ENCODE measurements at places on chromosomes 11 and 22. TPM values are rescaled to one million over a fixed set of nuclear protein-coding genes. Genes with fewer than 3 reads are reported as not detected.

The IGLL5 gene
- total RNA-seq, result 0.72 TPM

The HBG2 gene
- not detected for total RNA-seq

The PRDM11 gene
- 8.5 TPM for total RNA-seq

The OTOG gene
- total RNA-seq, result not detected

The PNPLA3 gene
- total RNA-seq, result 0.16 TPM

The HEPACAM gene
- total RNA-seq, result not detected

The TMEM179B gene
- total RNA-seq, result 26.2 TPM

The SART1 gene
- 19.2 TPM for total RNA-seq

The DGCR6 gene
- total RNA-seq, result 3.0 TPM

The CAVIN3 gene
- 16.7 TPM for total RNA-seq

The OR51B2 gene
- not detected for total RNA-seq

The YAP1 gene
- total RNA-seq, result 18.0 TPM

The UBQLNL gene
- total RNA-seq, result 0.24 TPM

The KCNJ1 gene
- 0.03 TPM for total RNA-seq

The TALDO1 gene
- total RNA-seq, result 81.6 TPM

The HSPA8 gene
- total RNA-seq, result 625 TPM

The C11orf65 gene
- 1.0 TPM for total RNA-seq

The SLC17A6 gene
- 0.23 TPM for total RNA-seq

The OR5P2 gene
- not detected for total RNA-seq

The RTN4R gene
- total RNA-seq, result 2.2 TPM

The HEPN1 gene
- total RNA-seq, result not detected

The SCUBE2 gene
- 7.1 TPM for total RNA-seq

The STK33 gene
- 7.3 TPM for total RNA-seq

The ISX gene
- not detected for total RNA-seq

The KIRREL3 gene
- total RNA-seq, result not detected

The CAPN5 gene
- total RNA-seq, result 6.0 TPM

The RCOR2 gene
- 0.59 TPM for total RNA-seq

The INSC gene
- 0.51 TPM for total RNA-seq

The TYMP gene
- total RNA-seq, result 7.4 TPM

The TPBGL gene
- 0.15 TPM for total RNA-seq

The CNTF gene
- total RNA-seq, result 0.55 TPM

The GAL3ST3 gene
- total RNA-seq, result 0.41 TPM

The SCGB2A2 gene
- not detected for total RNA-seq

The PLEKHB1 gene
- 16.4 TPM for total RNA-seq

The TMPRSS13 gene
- total RNA-seq, result 2.4 TPM

The OR2AG2 gene
- total RNA-seq, result not detected

The COMMD9 gene
- 22.5 TPM for total RNA-seq

The PGA5 gene
- total RNA-seq, result not detected

The RIC3 gene
- total RNA-seq, result 12.2 TPM

The MIOX gene
- not detected for total RNA-seq

The IGLL1 gene
- not detected for total RNA-seq

The OR5B21 gene
- total RNA-seq, result not detected

The DNAJB7 gene
- total RNA-seq, result not detected

The KCNK4 gene
- not detected for total RNA-seq

The PTPN5 gene
- 0.59 TPM for total RNA-seq

The C22orf42 gene
- 1.0 TPM for total RNA-seq

The PLAAT5 gene
- 9.8 TPM for total RNA-seq

Measured in pancreas (tissue), 10 donors.